ENCODE measurements at places on chromosomes 7 and 10. TPM values are rescaled to one million over a fixed set of nuclear protein-coding genes. Genes with fewer than 3 reads are reported as not detected.
A peak's percentile ranks its signal among the peaks of the same experiment; 100 is the strongest.

DNA sequence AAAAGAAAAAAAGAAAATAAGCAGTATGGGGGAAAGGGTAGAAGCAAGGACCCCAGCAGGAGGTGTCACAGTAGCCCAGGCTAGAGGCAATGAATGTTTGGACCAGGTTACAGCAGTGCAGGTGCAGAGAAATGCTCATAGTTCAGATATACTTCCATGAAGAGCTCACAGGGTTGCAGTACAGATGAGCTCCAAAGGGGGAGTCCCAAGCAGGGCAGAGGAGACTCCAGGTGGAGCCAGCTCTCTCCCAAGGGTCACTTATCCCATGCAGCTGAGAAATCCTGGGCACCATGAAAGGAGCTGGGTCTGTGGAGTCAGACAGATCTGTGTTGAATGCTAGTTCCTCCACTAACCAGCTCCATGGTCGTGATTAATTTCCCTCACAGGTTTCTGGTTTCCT is 174.9 kb downstream of the C7orf25 start:
- DNase-seq = no peak
- no peak overlapping the region for H3K27ac ChIP-seq
- no peaks in the 10 kb centered on the region for H3K4me1 ChIP-seq
- no peak overlapping the region for H3K4me3 ChIP-seq

Gene SGCE
- 10.8 TPM for total RNA-seq

GRCh38 chr7:139683137-139683921 is 94.5 kb downstream of the HIPK2 start:
- H3K27me3 ChIP-seq = no peaks in the 10 kb centered on the region
- H3K27ac ChIP-seq = no peak overlapping the region
- no peak for DNase-seq
- H3K36me3 ChIP-seq = no peaks in the 10 kb centered on the region

- H3K36me3 ChIP-seq = no peaks in the 10 kb centered on the region
- no peaks in the 10 kb centered on the region for H3K4me1 ChIP-seq
- H3K27me3 ChIP-seq = no peaks in the 10 kb centered on the region
- DNase-seq = no peak
These were observed 252.9 kb downstream of the DNAJB6 start for GRCh38 chr7:157589680-157590079.

DNA sequence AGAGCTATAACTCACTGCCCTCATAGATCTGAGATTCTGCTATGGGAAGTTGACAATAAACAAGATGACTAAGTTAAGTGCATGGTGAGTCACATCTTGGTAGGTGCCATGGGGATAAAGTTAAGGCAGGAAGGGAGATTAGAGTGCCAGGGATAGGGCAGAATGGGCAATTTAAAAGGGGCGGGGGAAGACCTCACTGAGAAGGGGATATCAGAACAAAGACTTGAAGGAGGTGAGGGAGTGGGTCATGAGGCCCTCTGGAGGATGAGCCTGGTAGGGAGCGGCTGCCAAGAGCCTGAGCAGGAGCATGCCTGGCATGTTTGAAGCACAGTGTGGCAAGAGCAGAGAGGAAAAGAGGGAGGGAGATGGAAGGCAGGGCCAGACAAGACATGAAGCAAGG is 34.8 kb upstream of the INMT start:
- no peak overlapping the region for H3K27ac ChIP-seq
- DNase-seq = no peak
- no peaks in the 10 kb centered on the region for H3K4me1 ChIP-seq
- no peak overlapping the region for H3K4me3 ChIP-seq
- no peaks in the 10 kb centered on the region for H3K27me3 ChIP-seq

- no peak overlapping the region for H3K27ac ChIP-seq
- peaks cover 3% of the 10 kb centered on the region for H3K4me1 ChIP-seq
- H3K4me3 ChIP-seq = peak overlapping the region; percentile 89
- H3K36me3 ChIP-seq = no peaks in the 10 kb centered on the region
- no peak for DNase-seq
- H3K27me3 ChIP-seq = no peaks in the 10 kb centered on the region
These were observed 1.2 kb downstream of the SUV39H2 start for GRCh38 chr10:14879928-14880193.

Gene CRYGN
- total RNA-seq = not detected

- no peak for DNase-seq
- no peak overlapping the region for H3K27ac ChIP-seq
- H3K4me3 ChIP-seq = no peak overlapping the region
- no peaks in the 10 kb centered on the region for H3K36me3 ChIP-seq
- peaks cover 15% of the 10 kb centered on the region for H3K4me1 ChIP-seq
These were observed 2.5 kb downstream of the LSM8 start for GRCh38 chr7:118186501-118186900.

- H3K27me3 ChIP-seq = no peaks in the 10 kb centered on the region
- no peak for DNase-seq
- H3K36me3 ChIP-seq = no peaks in the 10 kb centered on the region
- no peak overlapping the region for H3K27ac ChIP-seq
- H3K4me1 ChIP-seq = no peaks in the 10 kb centered on the region
These were observed 122.6 kb downstream of the MYL10 start for GRCh38 chr7:101506531-101506930.

DNA sequence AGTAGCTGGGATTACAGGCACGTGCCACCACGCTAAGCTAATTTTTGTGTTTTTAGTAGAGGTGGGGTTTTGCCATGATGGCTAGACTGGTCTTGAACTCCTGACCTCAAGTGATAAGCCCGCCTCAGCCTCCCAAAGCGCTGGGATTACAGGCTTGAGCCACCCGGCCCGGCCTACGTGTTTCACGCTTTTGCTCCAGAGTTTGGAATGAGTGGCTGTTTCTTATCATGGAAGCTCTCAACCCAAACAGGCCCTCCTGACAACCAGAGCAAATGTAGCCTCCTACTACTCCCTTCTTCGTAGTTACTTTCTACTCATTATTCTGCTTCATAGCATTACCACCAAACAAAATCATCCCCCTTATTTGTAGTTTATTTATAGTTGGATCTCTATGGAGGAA is 26.8 kb upstream of the CASD1 start:
- no peaks in the 10 kb centered on the region for H3K4me1 ChIP-seq
- no peak overlapping the region for H3K27ac ChIP-seq
- H3K4me3 ChIP-seq = no peak overlapping the region
- no peak for DNase-seq
- no peaks in the 10 kb centered on the region for H3K36me3 ChIP-seq

Gene NRBF2
- 18.7 TPM for total RNA-seq

DNA sequence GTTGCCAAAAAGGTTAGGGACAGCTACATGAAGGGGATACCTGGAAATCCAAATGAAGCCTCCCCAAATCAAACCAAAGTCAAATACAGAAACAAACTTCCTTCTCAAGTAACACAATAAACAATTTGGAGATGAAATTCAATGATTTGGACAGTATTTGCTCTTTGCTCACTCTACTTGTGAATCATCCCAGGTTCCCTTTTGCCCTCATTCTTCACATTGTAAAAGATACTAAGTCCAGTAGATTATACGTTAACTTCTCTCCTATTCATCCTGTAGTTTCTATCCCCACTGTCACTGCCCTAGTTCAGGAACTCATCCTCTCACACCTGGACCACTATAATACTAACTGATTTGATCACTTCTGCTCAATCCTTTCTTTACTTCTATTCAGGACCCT is 28.3 kb downstream of the FZD1 start:
- no peaks in the 10 kb centered on the region for H3K27me3 ChIP-seq
- no peak overlapping the region for H3K4me3 ChIP-seq
- H3K4me1 ChIP-seq = no peaks in the 10 kb centered on the region
- H3K27ac ChIP-seq = no peak overlapping the region
- no peaks in the 10 kb centered on the region for H3K36me3 ChIP-seq

DNA sequence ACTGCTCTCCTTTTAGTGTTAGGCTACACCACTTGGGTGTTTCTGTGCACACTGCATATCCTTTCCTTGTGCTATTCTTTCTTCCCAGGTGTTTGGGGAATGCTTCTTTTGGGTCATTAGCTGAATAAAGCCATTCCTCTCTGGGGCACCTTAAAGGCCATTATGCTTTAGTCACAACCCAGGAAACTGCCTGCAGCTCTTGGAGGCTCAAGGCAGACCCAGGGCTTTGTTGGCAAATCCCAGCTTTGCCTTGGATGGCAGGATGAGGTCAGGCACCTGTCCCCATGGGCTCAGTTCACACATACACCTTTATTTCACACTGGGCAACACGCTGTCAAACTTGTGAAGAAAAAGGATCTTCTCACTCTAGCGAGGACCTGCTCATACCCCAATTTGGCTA is 460.6 kb downstream of the CCSER2 start:
- no peak for DNase-seq
- no peak overlapping the region for H3K27ac ChIP-seq
- H3K4me1 ChIP-seq = no peaks in the 10 kb centered on the region
- no peaks in the 10 kb centered on the region for H3K27me3 ChIP-seq

Gene FOXI2
- total RNA-seq = 0.08 TPM

DNA sequence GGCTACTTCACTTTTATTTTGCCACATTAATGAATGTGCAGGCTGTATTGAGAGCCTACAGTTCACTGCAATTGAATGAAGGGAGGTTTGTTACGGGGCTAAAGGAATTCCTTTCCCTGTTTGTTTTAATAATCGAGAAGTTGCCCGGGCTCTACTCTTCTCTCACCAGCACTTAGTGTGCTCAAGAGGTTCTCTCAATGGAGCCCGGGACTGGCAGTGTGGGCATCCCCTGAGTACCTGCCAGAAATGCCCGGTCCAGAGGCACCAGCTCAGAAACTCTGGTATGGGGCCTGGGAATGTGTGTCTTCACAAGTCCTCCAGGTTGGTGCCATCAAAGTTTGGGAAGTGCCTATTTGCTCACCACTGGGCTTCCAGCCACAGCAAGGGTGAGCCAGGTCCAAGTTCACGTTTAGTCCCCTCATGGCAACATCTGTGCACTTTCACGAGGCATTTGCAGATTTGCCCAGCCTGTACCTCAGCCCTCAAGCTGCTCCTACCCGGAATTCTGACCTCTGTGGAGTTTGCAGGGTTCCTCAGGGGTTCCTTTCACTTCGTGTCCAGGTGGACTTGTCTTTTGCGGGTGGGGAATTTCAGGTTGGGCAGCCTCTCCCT is 622.4 kb downstream of the SDK1 start:
- H3K27me3 ChIP-seq = no peaks in the 10 kb centered on the region
- no peak for DNase-seq
- H3K4me3 ChIP-seq = no peak overlapping the region

DNA sequence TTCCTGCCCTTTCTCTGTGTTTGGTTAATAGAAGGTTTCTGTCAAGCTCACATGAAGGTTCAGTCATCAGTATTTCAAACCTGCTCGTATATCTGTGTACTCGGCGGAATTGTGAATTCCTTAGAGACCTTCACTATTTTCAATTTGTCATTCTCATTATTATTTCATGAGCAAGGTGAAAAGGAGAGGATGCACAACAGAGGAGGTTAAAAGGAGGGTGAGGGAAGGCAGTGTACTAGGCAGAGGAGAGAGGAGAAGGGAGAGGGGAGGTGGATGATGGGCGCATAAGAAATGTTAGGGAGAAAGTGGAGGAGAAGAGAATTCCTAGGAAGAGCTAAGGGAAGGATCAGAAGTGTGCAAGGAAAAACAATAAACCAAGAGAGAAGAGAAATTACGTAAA is 185.0 kb upstream of the COBL start:
- H3K4me3 ChIP-seq = no peak overlapping the region
- DNase-seq = no peak
- H3K4me1 ChIP-seq = no peaks in the 10 kb centered on the region
- no peak overlapping the region for H3K27ac ChIP-seq
- H3K27me3 ChIP-seq = no peaks in the 10 kb centered on the region

GRCh38 chr7:70830060-70830395 is 301.9 kb upstream of the GALNT17 start:
- H3K36me3 ChIP-seq = no peaks in the 10 kb centered on the region
- H3K27me3 ChIP-seq = no peaks in the 10 kb centered on the region
- H3K4me3 ChIP-seq = no peak overlapping the region
- H3K27ac ChIP-seq = no peak overlapping the region
- no peak for DNase-seq

DNA sequence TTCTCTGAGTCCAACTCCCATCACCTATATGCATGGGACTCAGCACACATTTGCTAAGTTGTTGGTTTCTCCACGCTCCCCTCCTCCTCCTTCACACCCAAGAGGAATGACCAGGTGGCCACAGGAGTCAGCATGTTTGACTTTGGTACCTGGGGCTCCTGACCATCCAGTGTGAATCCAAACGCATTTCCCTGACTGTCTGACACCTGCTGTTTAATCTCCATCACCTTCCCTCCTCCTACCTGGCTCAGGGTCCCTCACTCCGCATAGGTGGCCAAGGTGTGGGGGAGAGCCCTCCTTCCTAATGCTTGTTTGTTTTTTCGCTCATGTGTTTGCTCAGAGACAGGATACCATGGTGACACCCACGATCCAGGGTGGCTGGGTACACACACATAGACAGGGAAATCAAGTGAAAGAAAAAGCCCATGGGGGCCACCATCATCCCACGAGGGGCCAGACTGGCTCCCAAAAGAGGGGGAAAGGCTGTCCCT is 194.9 kb downstream of the KCNMA1 start:
- H3K4me3 ChIP-seq = no peak overlapping the region
- no peaks in the 10 kb centered on the region for H3K36me3 ChIP-seq
- H3K27ac ChIP-seq = no peak overlapping the region
- no peak for DNase-seq

DNA sequence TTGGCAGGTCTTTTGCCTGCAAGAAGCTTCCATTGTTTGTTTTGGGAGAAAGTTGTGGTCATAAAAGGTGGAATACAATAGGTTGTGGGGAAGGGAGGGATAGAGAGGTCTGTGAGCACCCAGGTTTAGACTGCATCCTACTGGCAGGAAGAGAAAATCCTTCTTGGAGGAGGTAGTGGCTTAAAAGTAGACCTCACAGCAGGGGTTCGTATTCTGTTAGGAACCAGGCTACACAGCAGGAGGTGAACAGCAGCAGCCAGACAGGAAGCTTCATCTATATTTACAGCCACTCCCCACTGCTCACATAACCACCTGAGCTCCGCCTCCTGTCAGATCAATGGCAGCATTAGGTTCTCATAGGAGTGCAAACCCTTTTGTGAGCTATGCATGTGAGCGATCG is 245.3 kb downstream of the NSUN6 start:
- H3K36me3 ChIP-seq = no peaks in the 10 kb centered on the region
- DNase-seq = no peak
- H3K4me1 ChIP-seq = no peaks in the 10 kb centered on the region
- H3K27me3 ChIP-seq = no peaks in the 10 kb centered on the region
- no peak overlapping the region for H3K4me3 ChIP-seq

Gene VIPR2
- 0.37 TPM for total RNA-seq

DNA sequence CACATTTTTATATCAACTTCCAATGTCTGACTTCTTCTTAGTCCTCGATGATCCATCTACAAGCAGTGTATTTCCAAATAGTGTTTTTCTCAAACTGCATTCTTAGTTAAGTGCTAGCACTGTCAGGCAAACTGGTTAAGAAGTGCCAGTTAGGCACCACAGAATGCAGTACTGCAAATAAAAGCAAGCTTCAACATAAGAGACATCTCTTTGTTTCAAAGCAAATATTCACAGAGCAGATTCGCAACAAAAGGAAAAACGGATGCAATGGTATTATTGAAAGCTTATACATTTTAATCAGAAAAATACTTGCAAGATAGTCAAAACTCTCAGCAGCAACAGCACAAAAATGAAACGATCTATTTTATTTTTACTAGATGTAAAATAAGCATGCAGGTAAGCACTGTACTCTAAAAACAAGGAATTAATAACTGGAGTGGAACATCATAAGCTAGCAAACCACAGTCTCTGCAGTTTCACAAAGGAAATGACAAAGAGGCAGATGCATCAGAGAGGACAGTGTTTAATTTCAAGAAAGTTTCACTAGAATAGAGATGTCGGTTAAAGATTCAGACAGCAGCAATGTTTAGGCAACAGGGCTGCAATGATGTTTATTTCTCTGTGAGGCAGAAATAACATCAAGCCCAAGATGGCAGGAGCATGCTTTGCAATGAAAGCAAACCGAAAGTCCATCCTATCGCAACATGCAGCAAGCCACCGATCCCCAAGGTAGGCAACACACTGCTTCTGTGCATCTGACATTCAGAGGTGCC is 82.0 kb downstream of the FGFR2 start:
- DNase-seq = no peak
- no peak overlapping the region for H3K27ac ChIP-seq
